ENCODE measurements at places on chromosomes 12 and 14. TPM values are rescaled to one million over a fixed set of nuclear protein-coding genes. Genes with fewer than 3 reads are reported as not detected.
A peak's percentile ranks its signal among the peaks of the same experiment; 100 is the strongest.

DNA sequence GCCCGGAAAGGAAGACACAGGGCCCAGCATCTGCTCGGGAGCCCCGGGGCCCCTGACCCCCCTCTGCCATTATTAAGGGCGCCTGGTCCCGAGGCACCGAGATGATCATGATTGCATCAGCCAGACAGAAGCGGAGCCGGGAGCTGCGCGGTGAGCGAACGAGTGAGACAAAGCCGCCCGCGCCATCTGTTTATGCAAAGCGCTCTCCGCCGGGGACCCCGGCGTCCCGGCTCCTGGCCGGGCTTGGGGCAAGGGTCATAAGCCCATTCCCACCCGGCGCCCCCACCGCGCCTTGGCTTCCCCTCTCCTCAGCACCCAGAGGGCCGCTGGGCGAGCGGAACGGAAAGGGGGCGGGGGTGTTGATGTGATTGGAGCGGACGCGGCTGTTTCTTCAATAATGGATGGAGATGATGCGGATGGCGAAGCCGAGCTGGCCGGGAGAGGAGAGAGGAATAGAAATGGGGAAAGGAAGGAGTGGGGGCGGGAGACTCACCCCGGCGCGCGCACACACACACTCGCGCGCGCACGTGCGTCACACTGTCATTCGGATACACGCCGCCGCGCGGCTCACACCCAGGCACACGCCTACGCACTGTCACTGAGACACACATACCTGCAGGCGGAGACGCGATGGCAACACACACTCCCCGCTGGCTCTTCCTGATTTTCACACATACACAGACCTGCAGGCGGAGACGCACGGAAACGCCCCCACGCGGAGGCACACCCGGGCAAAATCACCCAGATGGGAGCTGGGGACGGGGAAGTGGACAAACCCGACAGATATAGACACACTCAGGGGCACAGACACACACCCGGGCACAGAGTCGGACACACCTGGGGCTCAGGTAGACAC is 10.7 kb downstream of the STAC3 start:
- DNase-seq: no peak

GRCh38 chr14:89357655-89358297 is 59.3 kb downstream of the FOXN3 start:
- no peak for DNase-seq

GRCh38 chr12:72236071-72236705 is 36.0 kb upstream of the TRHDE start:
- DNase-seq: no peak

DNA sequence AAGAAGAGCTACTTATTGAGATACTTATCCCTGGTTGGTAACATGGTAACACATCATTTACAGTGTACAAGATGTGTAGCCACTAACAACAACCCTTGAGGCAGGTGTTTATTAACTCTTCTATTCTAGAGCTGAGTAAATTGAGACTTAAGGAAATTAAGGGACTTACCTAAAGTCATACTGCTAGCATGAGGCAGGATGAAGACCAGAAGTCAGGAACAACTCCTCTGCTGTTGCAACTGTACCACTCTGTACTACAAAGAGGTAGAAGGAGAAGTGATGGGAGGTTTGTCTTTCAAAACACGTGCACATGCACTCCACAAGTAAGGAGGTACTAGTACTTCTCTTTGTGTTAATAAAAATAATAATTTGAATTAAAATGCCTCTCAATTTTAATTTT is 79.9 kb downstream of the LLPH start:
- no peak for DNase-seq

GRCh38 chr12:12741660-12742059 is 24.5 kb downstream of the CDKN1B start:
- peak; percentile 40 for DNase-seq

DNA sequence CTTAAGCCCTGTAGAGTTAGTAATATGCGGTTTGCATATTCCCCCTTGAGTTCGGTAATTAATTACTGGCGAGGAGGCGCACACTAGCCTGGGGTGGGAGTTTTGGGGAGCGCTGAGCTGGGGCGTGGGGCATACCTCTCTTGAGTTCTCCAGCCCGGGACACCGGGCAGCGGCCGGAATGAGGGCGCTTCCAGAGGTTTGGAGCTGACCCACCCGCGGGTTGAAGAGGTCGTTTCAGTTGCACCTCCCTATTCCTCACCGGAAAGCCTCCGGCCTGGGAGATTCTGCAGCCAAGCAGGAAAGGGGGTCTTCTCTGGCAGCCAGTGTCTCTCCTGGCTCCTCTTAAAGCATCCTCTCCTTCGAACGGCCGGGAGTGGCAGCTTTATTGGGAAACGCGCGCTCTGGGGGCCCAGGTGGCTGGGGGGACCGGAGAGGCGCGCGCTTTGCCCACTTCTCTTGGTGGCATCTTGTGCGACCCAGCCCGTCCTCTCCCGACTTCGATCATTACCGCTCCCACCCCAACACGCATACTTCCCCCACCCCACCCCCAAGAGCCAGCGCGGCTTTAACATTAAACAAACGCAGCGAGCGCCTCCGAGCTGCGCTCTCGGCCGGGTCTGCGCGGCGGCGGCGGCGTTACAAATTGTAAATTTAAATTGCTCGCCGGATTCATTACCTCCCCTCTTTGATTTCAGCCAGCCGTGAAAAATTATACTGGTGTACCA is 3.9 kb upstream of the LHX5 start:
- no peak for DNase-seq

GRCh38 chr12:48486679-48487078 is 4.4 kb downstream of the C12orf54 start:
- DNase-seq: no peak

DNA sequence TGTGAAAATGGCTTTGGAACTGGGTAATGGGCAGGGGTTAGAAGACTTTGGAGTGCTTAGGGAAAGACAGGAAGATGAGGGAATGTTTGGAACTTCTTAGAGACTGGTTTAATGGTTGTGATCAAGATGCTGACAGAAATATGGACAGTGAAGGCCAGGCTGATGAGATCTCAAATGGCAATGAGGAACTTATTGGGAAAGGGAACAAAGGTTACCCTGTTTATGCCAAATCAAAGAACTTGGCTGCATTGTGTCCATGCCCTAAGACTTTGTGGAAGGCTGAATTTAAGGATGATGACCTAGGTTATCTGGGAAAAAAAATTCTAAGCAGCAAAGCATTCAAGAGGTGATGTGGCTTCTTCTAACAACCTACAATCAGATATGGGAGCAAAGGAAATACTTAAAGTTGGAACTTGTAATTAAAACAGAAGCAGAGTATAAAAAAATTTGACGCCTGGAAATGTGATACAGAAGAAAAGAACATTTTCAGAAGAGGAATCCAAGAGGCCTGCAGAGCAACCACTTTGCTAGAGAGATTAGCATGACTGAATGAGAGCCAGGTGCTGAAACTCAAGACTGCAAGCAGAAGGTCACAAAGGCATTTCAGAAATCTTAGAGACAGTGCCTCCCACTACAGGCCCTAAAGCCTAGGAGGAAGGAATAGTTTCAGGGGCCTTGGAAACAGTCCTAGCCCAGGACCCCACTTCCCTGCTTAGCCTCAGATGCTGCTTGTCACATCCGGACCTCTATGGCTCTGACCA is 65.6 kb upstream of the FLRT2 start:
- DNase-seq: no peak

GRCh38 chr12:95002754-95003153 is 743 bp downstream of the NDUFA12 start:
- no peak for DNase-seq

GRCh38 chr12:94952325-94952724 is 51.2 kb downstream of the NDUFA12 start:
- DNase-seq: no peak

- no peak for DNase-seq
These were observed 94.0 kb downstream of the ESR2 start for GRCh38 chr14:64200170-64200569.

- no peak for DNase-seq
These were observed 439.8 kb upstream of the OR4E1 start for GRCh38 chr14:22113401-22113800.

GRCh38 chr14:90429754-90430153 is 32.9 kb downstream of the CALM1 start:
- DNase-seq: no peak

- DNase-seq: peak; percentile 46
These were observed 827.6 kb downstream of the SLC6A15 start for GRCh38 chr12:84085046-84085445.

DNA sequence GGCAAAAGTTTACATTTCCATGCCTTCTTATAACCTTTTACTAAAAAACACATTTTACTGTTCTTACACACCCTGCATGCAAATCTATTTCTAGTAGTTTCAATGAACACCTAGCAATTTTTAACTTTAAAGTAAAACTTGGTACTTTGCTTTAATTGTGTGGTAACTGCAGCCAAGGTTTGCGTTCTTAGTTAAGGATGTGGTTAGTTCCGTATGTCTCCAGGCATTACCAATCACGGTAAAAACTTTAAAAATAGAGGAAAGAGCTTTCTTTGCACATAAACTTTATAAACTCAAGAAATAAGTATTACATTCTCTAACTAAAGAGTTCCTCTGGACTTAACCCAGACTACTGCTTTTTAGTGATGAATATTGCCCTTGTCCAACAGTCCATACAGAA is 795.2 kb downstream of the SLC16A7 start:
- no peak for DNase-seq

The CHGA gene
- polyA plus RNA-seq: not detected

The HCAR1 gene
- 0.24 TPM for polyA plus RNA-seq

The DLK1 gene
- polyA plus RNA-seq: 1,932 TPM

The SERPINA9 gene
- not detected for polyA plus RNA-seq

The ASB2 gene
- 25.8 TPM for polyA plus RNA-seq

The KIF26A gene
- polyA plus RNA-seq: 10.0 TPM
